AG08395 (cell line): ENCODE measurements at places on chromosomes 3 and 15.
A peak's percentile ranks its signal among the peaks of the same experiment; 100 is the strongest.

- no peak for DNase-seq
These were observed 856.8 kb downstream of the OTOL1 start for GRCh38 chr3:162353414-162353813.

DNA sequence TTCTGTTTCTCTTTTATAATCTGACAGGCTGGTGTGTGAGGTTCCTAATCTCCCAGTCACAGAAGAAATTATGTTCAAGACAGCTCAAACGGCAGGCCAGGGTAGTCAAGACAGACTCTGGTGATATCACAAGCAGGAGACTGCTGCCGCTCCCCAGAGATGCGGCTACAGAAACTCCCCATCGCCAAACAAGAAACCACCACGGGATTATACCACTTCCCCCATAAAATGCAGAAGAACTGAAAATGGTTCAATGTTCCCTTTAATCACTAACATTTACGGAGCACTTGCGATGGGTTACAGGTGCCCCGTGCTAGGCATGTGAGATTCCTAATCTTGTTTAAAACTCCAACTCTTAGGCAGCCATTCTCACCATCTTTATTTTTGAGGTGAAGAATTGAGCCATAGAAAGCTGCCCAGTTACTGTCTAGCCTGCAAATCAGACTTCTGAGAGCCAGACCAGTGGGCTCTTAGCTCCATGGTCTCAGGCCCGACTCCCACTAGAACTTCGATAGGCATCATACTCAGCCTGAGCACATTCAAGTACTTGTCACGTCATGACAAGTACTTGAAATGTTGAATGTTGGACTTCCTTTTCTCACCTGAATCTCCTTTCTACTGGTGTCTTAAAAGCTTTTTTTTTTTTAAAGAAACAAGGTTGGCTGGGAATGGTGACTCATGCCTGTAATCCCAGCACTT, 58.4 kb downstream of the TBC1D2B start:
- DNase-seq, result no peak

DNA sequence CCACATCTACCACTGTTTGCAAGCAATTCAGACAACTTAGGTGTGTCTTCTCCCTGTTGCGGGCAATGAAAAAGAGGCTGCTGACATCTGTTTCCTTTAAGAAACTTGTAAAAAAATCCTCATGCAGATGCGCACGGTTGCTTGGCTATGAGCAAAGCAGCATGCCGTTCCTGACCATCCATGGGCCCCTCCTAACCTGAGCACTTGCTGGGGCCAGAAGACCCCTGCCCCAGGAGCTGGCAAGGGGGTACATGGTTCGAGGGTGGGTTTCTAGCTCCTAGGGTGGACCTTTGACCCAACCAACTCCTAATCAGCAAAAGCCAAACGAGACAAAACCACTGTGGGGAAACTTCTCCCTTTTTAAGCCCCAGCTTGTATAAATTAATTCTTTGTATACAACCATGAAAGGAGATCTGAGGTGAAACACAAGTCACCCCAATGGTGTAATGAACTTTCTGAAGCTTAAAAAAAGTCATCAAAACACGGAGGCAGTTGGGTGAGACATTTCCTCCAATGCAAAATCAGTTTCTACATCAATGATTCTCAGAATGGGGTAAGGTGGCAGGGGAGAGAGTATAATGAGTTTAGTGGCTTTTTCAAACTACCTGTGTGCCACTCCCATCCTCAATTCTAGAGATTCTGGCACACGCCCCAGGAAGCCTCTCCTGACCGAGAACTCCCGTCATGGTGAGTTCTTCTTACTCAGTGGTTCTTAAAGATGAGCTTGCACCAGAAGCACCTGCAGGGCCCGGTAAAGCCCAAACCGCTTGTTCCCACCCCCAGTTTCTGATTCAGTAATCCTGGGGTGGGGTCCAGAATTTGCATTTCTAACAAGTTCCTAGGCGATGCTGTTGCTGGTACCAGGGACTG, 44.1 kb downstream of the CPN2 start:
- DNase-seq, result no peak

- DNase-seq, result no peak
These were observed 240.1 kb downstream of the XXYLT1 start for GRCh38 chr3:195030791-195031321.

DNA sequence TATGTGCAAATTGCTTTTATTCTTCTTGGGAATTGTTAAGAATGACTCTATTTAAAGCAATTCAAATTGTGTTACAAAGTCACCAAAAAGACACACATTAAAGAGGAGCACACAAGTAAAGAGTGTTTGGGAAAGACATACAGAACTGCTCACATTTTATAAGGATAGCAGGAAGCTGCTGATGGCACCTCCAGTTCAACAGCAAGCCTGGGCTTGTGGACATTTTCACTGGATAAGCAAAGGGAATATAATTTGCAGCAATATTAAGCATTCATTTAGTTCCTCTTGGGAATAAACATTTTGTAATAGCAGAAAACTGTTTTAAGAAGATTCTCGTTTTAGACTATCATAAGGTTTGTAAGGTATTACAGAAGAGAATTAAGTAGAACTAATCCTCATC, 1271.9 kb downstream of the ZPLD1 start:
- no peak for DNase-seq

GRCh38 chr3:119627461-119627860, 29.8 kb downstream of the PLA1A start:
- DNase-seq, result no peak

DNA sequence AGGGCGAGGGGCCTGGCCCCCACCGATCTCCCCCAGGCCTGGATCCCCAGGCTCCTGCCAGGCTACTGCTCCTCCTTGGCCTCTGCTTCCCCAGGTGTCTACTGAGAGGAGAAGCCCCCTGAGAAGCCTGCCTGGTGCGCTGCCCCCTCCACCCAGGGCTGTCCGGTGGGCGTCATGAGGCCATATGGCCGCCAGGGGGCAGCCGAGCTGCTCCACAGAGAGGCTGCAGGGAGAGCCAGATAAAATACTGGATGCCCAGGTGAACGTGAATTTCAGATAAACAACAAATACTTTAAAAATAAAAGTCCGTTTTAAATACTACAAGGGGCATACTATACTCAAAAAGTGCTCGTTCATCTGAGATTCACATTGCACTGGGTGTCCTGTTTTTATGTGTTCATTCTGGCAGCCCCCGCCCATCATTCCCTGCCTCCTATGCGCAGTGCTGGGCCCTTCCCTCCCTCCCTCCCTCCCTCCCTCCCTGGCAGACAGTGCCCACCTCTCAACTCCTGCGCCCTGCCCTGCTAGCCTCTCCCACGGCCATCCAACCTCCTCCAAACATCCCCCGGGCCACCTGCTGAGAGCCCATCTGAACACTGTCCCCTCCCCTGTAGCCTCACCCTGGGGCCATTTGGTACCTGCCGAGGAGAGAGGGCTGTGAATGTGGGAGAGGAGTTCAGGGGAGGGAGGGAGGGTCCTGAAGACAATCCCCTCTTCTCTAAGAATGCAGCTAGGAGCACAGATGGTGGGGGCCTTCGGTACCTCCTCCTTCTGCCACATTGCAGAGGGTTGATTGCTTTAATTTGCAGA, 29.6 kb downstream of the PSTPIP1 start:
- peak; percentile 80 for DNase-seq

DNA sequence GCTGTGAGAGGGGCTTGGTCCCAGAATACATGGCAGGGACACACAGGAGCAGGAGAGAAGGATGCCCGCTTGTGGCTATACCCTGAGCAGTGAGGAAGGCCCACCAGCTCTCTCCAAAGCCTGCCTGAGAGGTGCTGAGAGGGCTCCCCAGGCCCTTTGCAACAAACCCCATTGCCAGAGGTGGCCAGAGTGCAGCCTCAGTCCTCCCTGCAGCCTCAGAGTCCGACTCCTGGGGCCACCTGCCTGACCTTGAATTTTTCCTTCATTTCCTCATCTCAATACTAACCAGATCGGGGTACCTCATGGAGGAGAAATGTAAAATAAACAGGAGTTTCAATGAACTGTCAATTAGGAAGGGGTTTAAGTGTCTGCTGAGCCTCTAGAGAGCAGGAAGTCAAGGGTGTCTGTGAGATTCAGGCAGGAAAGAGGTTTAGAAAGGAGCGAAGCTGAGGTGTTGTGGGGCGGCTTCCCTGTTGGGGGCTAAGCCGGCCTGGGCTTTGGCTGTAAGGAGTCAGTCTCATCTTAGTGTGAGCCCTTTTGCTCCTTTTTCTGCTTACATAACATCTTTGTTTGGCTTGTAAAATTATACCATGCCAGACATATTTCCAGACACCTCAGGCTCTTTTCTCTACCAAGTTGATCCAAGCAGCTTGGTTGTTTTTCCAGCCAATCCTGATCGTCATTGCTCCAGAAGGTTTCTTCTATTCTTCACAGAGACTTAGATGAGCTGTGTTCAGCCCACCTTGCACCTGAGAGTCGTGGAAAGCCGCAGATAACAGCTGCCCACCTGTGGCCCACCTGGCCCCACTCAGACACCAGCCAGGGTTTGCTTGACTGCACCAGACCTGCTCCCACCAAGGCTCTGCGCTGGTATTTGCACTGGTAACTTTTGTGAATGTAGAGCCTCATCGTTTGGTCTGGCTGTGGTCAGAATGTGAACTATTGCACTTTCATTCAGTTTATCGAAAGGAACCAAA, 36.7 kb downstream of the CMTM7 start:
- DNase-seq, result no peak

- no peak for DNase-seq
These were observed 197.0 kb upstream of the CFAP20DC start for GRCh38 chr3:59246719-59247401.

DNA sequence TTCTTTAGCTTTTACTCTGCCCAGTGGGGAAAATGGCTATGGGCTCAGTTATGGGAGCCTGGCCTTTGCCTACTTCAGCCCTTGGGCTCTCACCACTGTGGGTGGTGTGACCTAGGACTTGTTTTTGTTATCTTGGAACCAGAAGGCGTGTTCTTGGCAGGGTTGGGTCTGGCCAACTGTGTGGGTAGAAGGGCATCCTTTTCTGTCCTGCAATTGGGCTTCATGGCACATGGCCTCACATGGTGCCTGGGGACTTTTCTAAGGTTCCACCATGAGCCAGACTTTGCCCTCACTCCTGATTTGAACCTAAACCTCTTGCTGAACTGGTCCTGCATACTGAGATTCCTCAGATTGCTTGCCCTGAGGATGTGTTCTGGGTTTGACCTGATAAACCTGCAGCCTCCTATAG, 1.7 kb downstream of the GLYCTK start:
- DNase-seq, result no peak

DNA sequence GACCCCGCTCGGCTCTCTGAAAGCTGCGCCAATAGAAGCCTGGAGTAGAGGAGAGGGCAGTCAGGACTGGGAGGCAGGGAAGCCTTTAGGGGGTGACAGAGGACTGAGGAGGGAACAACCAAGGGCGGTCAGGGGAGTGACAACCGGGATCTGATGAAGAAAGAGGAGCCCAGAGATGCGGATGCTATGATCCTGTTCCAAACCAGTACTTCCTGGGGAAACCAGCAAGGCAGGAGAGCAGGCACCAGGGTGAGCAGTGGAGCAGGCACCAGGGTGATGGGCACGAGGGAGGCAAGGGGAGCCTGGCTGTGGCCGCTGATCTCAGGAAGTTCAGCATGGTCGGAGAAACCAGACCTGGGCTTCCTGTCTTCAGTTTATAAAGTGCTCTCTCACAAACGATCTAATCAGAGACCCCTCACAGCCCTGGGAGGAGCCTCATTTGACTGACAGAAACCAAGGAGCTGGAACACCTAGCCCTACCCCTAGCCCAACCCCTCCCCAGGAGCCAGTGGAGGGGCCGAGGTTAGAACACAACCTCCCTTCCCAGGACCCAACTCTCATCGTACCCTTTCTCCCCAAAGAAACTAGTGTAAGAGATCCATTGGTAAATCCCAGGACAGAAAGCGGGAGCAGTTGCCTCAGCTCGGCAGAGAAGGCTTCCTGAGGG, 34.9 kb downstream of the CCDC33 start:
- no peak for DNase-seq

- DNase-seq, result no peak
These were observed 60.9 kb downstream of the ASB7 start for GRCh38 chr15:100663086-100663914.

DNA sequence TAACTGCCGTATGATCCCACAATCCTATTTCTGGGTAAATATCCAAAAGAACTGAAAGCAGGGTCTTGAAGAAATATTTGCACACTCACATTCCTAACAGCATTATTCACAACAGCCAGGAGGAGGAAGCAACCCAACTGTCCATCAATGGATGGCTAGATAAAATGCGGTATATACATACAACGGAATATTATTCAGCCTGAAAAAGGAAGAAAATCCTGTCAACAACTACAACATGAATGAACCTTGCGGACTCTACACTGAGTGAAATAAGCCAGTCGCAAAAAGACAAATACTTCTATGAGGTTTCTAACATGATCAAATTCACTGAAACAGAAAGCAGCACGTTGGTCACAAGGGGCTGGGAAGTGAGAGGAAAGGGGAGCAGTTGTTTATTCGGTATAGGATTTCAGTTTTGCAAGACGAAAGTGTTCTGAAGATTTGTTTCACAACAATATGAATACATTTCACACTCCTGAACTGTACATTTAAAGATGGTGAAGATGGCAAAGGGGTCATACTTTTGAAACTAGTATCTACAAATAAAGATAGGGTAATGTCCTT, 6.2 kb downstream of the DLG1 start:
- no peak for DNase-seq

GRCh38 chr15:65101411-65101890, 13.5 kb downstream of the UBAP1L start:
- DNase-seq, result peak; percentile 67

DNA sequence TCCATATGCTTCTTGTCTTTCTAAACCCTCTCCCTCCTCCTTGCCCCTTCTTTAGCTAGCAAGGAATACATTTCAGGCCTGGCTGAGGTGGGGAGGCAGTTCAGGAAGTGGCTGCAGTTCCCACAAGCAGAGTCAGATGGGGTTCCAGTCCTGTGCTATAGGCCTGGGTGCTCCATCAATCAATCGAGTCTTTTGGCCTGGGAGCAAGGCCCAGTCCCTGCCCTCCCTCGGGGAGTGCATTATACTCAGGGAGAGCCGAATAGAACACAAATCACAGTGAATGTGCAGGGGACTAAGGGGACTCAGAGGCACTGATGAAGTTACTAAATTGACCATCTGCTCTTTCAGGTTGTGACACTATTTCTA, 58.0 kb upstream of the HERC1 start:
- no peak for DNase-seq

DNA sequence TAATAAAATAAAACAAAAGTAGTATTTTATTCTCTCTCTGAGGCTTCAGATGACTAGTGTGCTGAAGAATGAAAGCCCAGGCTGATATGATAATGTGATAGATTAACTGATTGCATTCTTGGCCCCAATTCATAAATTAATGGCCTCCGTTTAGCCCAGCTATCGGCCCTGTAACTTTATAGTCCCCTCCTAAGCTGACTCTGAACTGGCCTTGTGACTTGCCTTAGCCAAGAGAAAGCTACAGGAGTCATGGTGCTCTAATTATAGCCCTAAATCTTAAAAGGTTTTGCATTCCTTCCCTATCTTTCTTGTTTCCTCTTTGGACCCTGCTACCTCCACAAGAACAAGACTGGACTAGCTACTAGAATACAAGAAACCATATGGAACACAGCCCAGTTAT, 123.2 kb upstream of the EPHA3 start:
- DNase-seq, result no peak

- no peak for DNase-seq
These were observed 11.2 kb upstream of the ALCAM start for GRCh38 chr3:105355408-105356061.
